ENCODE measurements at places on chromosomes 7 and 10.
A peak's percentile ranks its signal among the peaks of the same experiment; 100 is the strongest.

GRCh38 chr7:135353832-135354231 lies 120.2 kb downstream of the STRA8 start:
- DNase-seq = no peak

DNA sequence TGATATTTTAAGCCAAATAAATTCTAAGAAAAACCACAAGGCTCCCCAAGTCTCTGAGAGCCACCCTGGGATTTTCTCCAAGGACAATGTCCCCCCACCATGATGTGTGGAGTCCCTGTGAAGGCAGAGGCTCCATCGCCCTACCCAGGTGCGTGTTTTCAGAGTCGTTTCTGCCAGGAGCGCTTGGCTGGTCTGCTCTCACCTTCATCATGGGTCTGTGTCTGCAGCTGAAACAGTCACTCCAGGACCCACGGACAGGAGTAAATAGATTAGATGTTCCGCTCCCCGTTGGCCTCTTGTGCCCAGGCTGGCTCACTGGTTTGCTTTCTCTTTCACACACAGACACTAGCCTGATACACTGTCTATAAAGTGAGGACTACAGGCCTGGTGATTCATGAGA lies 217.5 kb downstream of the SFMBT2 start:
- DNase-seq = no peak

GRCh38 chr7:73900286-73900685 lies 39.3 kb downstream of the TMEM270 start:
- no peak for DNase-seq

GRCh38 chr7:8724080-8724718 lies 290.8 kb downstream of the NXPH1 start:
- DNase-seq = peak; percentile 36

GRCh38 chr7:45000093-45001032 lies at the start of gene CCM2:
TSS of gene CCM2 (plus strand) at chr7:45000201. CDS start at chr7:45000334, 133 bp downstream.
- peak; percentile 49 for DNase-seq

GRCh38 chr7:50632561-50633413 lies 67.6 kb upstream of the DDC start:
- DNase-seq = peak; percentile 30

DNA sequence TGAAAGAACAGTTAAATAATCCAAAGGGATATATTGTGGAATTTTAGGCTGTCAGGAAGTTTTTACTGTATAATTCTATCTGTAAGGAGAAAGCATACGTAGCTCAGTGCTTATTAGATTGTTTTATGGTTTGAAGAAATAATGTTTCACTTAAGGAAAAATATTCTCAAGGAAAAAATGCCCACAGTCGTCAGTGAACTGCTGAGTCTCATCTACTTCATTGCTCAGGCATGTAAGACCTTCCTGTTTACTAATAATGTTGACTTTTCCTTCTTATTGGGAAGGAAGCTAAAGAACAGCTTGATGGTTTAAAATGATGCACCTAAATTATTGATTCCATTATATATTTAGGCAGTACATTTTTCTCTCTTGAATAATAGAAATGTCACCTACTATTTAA lies 304.2 kb downstream of the SDK1 start:
- DNase-seq = no peak

DNA sequence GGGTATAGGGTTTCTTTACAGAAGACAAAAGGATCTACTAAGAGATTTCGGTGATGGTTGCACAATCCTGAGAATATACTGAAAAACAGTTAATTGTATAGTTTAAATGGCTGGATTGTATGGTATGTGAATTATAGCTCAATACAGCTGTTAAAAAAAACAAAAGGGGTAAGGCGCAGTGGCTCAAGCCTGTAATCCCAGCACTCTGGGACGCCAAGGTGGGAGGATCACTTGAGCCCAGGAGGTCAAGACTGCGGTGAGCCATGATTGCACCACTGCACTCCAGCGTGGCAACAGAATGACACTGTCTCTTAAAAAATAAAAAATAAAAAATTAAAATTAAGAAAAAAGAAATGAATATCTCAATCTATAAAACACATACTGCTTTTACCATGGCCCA lies 18.5 kb downstream of the ESYT2 start:
- no peak for DNase-seq

DNA sequence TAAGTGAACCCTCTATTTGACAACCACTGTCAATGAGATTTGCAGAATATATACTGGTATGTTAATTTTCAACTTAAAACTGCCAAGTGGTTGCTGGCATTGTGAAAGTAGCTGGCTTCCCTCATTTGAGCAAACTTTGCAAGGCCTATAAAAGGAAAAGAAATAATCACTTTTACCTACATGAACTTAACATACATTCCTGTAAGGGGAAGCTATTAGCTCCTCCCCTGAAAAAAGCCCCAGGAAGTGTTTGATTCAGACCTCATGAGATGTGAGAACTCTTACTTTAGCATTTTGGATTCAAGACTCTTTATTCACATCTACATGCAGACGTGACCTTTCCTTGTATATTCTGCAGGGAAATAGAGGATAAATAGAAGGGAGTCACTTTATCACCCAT lies 175.6 kb downstream of the OTUD1 start:
- no peak for DNase-seq

- no peak for DNase-seq
Measured at GRCh38 chr7:16298221-16298620, 123.1 kb downstream of the CRPPA start.

DNA sequence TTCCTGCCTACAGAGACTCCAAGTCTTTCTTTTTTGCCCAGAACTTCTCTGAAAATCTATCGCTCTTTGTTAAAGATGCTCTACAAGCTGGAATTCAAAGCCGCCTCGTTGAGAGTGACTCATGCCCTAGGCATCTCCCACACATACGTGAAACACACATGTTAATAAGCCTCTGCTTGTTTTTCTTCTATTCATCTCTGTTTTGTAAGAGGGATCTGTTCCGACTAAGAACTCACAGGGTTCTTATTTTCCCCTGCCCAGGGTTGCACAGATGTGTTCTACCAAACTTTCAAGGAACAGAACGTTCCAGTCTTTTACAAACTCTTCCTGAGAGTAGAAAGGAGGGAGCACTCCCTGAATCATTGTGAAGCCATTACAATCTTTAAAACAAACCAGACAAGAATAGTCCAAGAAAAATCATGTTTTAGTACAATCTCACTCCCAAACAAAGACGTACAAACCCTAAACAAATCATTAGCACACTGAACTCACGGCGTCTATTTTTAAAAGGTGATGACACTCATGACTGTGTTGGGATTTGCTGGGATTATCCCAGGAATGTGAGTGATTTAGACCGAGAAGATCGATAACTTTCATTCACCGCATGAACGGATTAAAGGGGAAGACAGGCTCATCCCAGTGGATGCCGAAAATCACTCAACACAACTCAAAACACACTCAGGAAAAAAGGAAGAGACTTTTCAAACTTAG lies 55.3 kb upstream of the INPP5A start:
- no peak for DNase-seq

- no peak for DNase-seq
Measured at GRCh38 chr10:97765201-97765600, 6.6 kb downstream of the SFRP5 start.

DNA sequence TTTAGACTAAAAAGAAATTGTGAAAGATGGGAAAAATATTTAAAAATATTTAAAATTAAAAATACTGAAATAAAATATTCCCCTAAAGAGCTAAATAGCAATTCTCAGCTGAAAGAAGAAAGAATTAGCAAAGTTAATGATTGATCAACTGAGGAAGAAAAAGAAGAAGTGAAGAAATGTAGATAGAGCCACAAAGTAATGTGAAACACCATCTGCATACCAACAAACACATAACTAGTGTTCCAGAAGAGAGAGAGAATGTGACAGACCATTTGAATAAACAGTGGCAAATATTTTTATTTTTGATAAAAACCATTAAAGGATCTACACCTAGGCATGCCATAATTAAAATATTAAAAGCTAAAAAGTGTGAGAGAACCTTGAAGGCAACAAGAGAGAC lies 784.5 kb upstream of the ZWINT start:
- no peak for DNase-seq

DNA sequence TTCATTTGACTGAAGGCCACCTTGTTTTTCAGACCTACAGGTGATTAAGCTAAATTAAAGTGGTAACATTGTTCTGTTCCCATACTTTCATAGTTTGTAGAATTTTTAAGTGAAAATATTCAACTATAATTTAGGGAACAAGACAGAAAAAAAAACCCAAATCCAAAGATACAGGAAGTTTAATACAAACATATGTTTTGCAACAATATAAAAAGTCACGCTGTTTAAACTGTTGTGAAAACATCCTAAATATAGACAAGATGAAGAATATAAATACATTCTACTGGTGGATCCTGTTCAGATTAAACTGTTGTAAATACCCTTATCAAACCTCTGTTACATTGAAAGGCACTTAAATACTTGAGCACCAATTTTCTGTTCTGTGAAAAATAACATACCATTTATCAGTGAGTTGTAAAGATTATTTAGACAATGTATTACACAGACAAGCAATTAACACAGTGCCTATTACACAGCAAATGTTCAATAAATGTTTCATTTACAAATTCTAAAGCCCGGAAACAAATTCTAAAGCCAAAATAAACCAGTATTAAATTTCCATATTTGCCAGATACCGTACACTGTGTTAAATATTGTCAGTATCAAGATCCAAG lies 14.2 kb downstream of the ASZ1 start:
- DNase-seq = no peak

DNA sequence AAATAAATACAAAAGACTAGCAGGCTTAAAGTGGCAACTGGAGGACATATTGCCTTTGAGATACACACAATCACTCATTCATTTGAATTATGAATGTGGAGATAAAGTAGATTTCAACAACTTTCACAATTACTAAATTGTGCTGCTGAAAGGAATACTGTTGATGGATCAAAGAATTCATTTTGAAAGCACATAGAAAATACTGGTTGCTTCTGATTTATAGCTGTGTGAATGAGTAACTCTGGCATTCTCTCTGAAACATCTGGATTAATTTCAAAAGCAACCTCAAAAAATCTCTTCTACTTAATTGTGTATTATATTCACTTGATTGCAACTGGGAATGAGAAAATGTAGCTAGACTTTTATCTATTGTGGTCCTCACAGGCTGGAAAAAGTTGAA lies 397.6 kb downstream of the THSD7A start:
- no peak for DNase-seq

DNA sequence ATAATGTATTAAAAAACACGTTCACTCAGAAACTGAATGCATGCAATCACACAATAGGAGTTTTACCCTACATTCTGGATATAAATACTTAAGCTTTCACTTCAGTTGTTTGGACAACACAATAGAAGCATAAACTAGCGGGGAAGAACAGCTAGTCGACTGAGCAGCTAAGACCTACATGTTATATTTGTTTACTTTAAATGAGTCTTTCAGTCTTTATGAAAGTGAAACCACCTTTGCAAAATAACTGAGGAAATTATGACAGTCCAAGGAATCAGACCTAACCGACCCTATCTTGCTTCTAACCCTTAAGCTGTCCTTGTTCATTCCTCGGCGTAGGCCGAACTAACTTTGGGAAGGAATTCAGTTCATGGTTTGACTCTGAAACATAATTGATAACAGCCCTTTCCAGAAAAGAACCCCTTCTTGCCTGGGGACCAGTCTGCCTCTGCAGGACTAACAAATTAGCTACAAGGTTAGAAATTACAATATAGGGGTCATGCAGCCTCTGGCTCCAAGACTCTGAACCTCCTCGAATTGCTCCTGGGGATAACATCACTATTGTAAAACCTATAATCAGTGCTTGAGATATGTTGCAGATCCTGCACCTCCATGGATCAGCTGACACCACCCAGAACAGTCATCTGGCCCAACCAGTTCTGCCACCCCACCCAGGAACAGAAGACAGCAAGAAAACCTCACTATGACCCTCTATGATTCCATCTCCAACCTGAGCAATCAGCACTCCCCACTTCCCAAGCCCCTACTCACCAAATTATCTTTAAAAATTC lies 185.1 kb upstream of the KLF6 start:
- no peak for DNase-seq

DNA sequence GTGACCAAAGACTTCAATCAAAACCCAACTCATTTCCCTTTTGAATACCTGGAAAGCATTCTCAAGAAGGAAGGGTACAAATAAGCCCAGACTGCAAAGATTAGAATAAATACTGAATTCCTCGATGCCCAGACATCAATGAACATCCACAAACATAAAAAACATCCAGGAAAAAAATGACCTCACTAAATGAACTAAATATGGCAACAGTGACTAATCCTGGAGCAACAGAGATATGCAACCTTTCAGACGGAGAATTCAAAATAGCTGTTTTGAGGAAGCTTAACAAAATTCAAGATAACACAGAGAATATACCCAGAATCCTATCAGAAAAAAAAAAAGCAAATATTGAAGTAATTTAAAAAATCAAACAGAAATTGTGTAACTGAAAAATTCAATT lies 43.2 kb downstream of the PCLO start:
- DNase-seq = no peak

- no peak for DNase-seq
Measured at GRCh38 chr7:40873248-40873647, 738.4 kb downstream of the SUGCT start.

- DNase-seq = no peak
Measured at GRCh38 chr7:151428378-151429236, 11.3 kb downstream of the CRYGN start.

- no peak for DNase-seq
Measured at GRCh38 chr7:2567679-2568278, 9.0 kb downstream of the IQCE start.

DNA sequence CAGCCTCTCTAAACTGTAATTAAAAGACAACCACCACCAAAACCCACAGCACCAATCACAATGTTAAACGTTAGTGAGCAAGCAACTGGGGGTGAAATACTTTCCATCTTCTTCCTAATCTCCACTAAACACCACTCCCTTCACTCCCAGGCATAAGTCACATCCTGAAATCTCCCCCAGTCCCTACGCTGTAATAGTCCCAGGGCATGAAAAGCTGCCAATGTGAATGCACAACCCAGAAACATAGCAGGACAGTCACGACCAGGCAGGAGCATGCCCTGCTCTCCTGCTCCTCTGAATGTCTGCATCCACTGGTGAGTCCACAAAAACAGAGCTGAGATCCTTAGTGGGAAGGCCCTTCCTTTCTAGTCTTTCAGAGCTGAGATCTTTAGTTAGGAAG lies 288.9 kb downstream of the PARD3 start:
- DNase-seq = no peak

GRCh38 chr10:77504873-77505257 lies 132.7 kb downstream of the KCNMA1 start:
- no peak for DNase-seq

- no peak for DNase-seq
Measured at GRCh38 chr10:28981007-28981406, 303.7 kb downstream of the BAMBI start.

DNA sequence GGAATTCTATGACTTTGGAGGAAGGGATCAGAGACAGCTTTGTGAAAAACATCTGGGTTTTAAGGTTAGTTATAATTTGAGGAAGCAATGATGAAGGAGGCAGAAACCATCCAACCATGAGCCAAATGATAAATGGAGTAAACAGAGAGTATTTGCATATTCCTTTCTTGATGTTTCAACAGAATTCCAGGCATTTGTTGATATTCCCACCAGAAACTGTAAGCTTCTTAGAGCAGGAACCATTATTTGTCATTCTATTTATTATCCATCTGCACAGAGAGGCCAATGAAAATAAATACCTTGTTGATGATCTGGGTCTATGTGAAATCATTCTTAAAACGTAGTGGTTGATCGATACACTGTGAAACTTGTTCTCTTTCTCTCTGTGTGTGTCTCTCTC lies 715.3 kb downstream of the INHBA start:
- no peak for DNase-seq

Data from progenitor cell of endocrine pancreas (in vitro differentiated cells).